ENCODE measurements at places on chromosomes 1 and 21. TPM values are rescaled to one million over a fixed set of nuclear protein-coding genes. Genes with fewer than 3 reads are reported as not detected.

PYHIN1 gene
- total RNA-seq = not detected

- DNase-seq = no peak
Measured at GRCh38 chr1:245288796-245289195, 134.0 kb downstream of the KIF26B start.

- DNase-seq = peak; percentile 74
Measured at GRCh38 chr1:78303620-78304019, 187.2 kb upstream of the PTGFR start.

- DNase-seq = no peak
Measured at GRCh38 chr1:44239331-44239960, 26.2 kb downstream of the DMAP1 start.

GJA9 gene
- total RNA-seq = not detected

DNA sequence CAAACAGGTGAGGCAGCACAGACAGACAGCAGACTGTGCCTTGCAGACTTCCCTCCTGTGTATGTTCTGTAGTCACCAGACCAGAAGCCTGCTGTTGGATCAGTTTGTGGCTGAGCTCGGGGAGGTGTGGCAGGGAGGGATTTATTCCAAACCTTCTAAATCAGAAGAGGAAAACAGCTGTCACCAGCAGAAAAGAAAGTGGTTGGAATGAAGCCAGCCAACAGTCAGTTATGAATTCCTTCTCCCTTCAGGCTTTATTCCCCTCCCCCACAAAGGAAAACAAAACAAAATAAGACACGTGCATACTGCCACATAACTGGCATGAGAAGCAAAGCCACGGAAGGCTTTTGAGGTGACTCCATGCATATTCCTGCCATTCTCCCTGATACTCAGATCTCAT lies 19.0 kb upstream of the PIGV start:
- DNase-seq = no peak

- DNase-seq = no peak
Measured at GRCh38 chr1:36349839-36350238, 26.4 kb upstream of the EVA1B start.

DNA sequence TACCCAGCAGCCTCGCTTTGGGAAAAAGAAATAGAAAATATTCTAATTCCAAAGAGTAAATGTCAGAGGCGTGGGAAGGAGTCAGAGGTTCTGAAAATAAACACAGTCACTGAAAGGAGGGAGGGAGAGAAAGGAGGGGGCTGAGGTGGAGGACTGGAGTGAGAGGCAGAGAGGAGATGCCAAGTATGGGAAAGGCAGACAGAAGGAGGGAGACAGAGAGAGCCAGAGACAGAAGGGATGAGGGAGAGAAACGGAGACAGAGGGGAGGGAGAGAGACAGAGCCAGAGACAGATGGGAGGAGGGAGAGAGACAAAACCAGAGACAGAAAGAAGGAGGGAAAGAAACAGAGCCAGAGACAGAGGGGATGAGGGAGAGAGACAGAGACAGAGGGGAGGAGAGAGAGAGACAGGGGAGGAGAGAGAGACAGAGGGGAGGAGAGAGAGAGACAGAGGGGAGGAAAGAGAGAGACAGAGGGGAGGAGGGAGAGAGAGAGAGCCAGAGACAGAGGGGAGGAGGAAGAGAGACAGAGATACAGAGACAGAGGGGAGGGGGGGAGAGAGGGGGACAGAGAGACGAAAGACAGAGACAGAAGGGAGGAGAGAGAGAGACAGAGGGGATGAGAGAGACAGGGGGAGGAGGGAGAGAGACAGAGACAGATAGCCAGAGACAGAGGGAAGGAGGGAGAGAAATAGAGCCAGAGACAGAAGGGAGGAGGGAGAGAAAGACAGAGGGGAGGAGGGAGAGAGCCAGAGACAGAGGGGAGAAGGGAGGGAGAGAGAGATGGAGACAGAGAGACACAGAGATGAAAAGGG lies 525.5 kb downstream of the MATN1 start:
- no peak for DNase-seq

JAM2 gene
- total RNA-seq = 2.0 TPM

- peak; percentile 7 for DNase-seq
Measured at GRCh38 chr1:174769961-174770549, 229.7 kb upstream of the CACYBP start.

- no peak for DNase-seq
Measured at GRCh38 chr1:3320246-3321152, 134.0 kb upstream of the ARHGEF16 start.

- DNase-seq = no peak
Measured at GRCh38 chr1:112905395-112906149, 50.4 kb downstream of the SLC16A1 start.

OXCT2 gene
- total RNA-seq = 5.9 TPM

ZSWIM5 gene
- total RNA-seq = 0.84 TPM

- DNase-seq = no peak
Measured at GRCh38 chr1:2215909-2216766, 12.0 kb upstream of the SKI start.

HSPG2 gene
- total RNA-seq = 122 TPM

TNFRSF14 gene
- total RNA-seq = 16.8 TPM

SUSD4 gene
- total RNA-seq = 1.8 TPM

DNA sequence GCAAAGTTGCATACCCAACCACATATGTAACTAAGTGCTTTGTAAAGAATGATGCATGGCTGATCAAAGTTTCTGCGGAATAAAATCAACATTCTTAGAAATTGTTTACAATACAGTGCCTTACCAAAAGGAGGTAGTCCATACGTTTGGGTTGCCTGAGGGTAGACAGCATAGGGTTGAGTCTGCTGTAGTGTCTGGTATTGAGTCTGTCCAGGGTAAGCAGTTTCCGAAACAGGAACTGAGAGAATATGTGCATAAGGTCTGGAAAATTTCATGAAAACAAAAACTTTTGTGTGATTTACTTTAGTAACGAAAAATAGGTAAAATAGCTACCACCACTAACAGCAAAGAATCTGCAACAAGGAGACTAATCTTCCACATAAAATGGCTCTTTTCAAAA lies 53.0 kb downstream of the EYA3 start:
- DNase-seq = no peak

DNA sequence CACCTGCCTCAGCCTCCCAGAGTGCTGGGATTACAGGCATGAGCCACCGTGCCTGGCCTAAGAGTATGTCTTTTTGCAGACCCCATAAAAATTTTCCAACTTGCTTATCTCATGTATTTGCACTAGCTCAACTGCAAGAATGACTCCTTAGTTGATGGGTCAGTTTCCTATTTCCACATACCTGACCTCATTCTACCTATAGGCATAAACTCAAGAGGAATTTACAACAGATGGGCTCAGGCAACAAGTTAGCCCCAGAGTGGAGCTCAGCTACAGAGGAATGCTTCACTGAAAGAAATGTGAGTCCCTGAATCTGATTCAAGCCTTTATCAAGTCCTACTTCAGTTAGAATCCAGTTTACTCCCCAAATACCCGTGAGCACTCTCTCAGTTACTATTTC lies 5.3 kb upstream of the SLC37A1 start:
- DNase-seq = no peak

GRCh38 chr1:67578397-67579020 lies 106.5 kb upstream of the GADD45A start:
- no peak for DNase-seq

Measured in kidney epithelial cell (primary cell).